ENCODE measurements at places on chromosomes 11 and 22. TPM values are rescaled to one million over a fixed set of nuclear protein-coding genes. Genes with fewer than 3 reads are reported as not detected.

- no peaks in the 10 kb centered on the region for H3K4me1 ChIP-seq
- peaks cover 20% of the 10 kb centered on the region for H3K27me3 ChIP-seq
- peak; percentile 23 for DNase-seq
- no peaks in the 10 kb centered on the region for H3K36me3 ChIP-seq
- H3K4me3 ChIP-seq: no peak overlapping the region
Measured at GRCh38 chr11:15737320-15737719, 619.0 kb downstream of the SOX6 start.

DNA sequence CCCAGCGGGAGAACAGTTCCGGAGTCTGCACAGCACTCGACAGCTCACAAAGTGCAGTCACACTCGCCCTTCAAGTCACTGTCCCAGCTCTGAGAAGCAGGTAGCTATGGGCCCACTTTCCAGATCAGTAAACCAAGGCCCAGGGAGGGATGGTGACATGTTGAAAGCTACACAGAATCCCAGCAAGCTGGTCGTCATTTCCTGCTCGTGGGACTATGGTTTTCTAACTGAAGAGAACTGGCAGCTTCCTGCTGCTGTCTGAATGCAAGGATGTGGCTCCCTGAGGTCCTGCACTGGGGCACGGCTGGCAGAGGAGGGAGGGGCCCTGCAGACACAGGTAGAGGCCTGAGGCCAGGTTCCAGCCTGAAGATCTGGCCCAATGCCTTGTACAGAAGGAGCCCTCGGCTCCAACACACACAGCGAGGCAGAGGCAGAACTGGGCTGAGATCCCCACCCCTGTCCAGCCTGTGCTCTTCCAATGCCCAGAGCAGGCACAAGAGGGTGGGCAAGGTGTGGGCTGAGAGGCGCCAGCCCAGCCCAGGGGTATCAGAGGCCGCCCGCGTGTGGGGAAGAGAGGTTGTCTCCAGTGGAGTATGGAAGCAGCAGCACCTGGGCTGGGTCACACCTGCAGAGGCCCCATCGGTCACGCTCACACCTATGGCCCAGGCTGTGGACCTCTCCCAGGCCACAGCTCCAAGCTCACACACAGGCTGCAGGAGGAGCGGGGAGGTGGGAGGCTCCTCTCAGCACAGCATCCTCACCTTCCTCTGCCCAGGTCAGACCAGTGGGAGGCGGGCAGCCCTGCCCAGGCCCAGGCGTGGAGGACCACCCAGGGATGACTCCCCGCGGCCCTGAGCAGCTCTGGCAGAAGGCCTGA lies 119.2 kb downstream of the PHF21B start:
- no peak for DNase-seq
- H3K4me1 ChIP-seq: no peaks in the 10 kb centered on the region
- no peak overlapping the region for H3K4me3 ChIP-seq
- no peaks in the 10 kb centered on the region for H3K27me3 ChIP-seq
- H3K27ac ChIP-seq: no peak overlapping the region
- H3K36me3 ChIP-seq: peaks cover 4% of the 10 kb centered on the region

GRCh38 chr11:74446532-74446938 lies 20.8 kb downstream of the KCNE3 start:
- H3K27me3 ChIP-seq: no peaks in the 10 kb centered on the region
- H3K36me3 ChIP-seq: no peaks in the 10 kb centered on the region
- DNase-seq: no peak

DNA sequence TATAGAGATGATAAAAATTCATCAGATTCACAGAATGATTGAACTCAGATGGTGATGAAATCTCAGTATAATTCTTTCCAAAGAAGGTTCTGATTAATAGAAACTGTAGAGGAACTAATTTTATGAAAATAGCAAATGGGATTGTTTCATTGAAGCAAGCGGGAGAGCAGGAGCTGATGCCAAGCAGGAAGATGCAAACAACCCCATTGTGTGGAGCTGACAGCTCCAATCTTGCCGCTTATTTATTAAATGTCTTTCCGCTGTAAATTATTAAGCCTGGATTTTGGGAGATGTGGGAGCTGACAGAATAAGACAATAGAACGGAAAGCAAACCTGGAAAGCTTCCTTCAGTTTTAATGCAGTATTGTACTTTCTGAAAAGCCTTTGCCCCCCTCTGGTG lies 6.0 kb upstream of the TMEM218 start:
- H3K4me1 ChIP-seq: no peaks in the 10 kb centered on the region
- H3K36me3 ChIP-seq: no peaks in the 10 kb centered on the region
- no peak for DNase-seq
- no peak overlapping the region for H3K4me3 ChIP-seq
- no peak overlapping the region for H3K27ac ChIP-seq
- no peaks in the 10 kb centered on the region for H3K27me3 ChIP-seq

GRCh38 chr11:105152560-105152959 lies 13.0 kb upstream of the CARD18 start:
- no peaks in the 10 kb centered on the region for H3K36me3 ChIP-seq
- H3K4me1 ChIP-seq: peaks cover 8% of the 10 kb centered on the region
- DNase-seq: peak; percentile 54

DNA sequence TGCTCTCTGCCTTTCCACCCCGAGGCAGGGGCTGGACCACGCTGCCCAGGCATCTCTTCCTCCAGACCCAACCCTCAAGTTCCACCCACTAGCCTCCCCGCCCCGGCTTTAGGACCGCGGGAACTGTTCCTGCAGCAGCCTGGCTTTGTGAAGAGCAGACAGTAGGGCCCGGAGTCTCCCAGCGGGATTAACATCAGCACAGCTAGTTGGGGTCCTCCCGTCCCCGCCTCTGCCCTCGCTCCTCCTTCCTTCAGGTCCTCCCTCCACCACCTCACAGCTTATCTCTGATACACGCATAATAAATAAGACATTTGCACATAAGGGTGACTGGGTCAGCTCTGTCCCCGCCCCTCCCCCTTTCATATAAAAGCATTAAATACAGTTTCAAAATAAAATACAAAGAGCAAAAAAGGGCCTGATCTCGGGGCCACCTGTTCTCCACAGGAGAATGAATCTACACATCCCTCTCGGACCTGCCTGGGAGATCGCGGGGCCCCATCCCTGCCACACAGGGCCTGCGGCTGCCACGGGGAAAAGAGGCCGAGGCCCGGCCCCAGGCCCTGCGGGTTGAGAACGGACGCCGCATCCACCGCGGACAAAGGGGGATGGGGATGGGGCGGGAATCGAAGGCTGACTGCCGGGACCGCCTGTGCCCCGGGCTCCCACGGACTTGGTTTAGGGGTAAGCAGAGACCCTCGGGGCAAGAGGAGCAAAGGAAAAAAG lies 6.5 kb downstream of the ZFTA start:
- no peak overlapping the region for H3K27ac ChIP-seq
- no peak for DNase-seq
- H3K4me3 ChIP-seq: no peak overlapping the region

GRCh38 chr11:71991494-71991893 lies 7.2 kb upstream of the IL18BP start:
- no peaks in the 10 kb centered on the region for H3K4me1 ChIP-seq
- no peak for DNase-seq
- no peak overlapping the region for H3K27ac ChIP-seq
- peaks cover 17% of the 10 kb centered on the region for H3K36me3 ChIP-seq

- no peak overlapping the region for H3K4me3 ChIP-seq
- no peaks in the 10 kb centered on the region for H3K27me3 ChIP-seq
- no peaks in the 10 kb centered on the region for H3K4me1 ChIP-seq
- no peaks in the 10 kb centered on the region for H3K36me3 ChIP-seq
Measured at GRCh38 chr11:36672815-36673450, 74.9 kb upstream of the RAG2 start.

DNA sequence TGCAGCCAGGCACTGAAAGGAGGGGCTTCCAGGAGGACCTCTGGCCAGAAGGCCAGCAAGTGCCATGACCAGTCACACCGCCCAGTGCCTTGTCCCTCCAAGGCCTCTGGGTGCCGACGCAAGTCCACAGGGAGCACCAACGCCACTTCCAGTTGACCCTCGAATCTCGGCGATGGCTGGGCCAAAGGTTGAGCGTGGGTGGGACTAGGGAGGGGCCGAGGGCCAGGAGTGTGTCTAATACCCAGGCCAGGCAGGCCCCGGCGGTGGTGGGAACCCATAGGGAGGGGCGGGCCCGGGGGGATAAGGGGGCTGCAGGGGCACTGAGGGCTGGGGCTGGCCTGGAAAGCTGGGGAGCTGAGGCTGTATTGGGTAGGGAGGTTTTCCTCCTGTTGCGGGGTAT lies 29.3 kb downstream of the CD5 start:
- peaks cover 6% of the 10 kb centered on the region for H3K4me1 ChIP-seq
- no peak overlapping the region for H3K4me3 ChIP-seq
- H3K27ac ChIP-seq: no peak overlapping the region
- no peak for DNase-seq

DNA sequence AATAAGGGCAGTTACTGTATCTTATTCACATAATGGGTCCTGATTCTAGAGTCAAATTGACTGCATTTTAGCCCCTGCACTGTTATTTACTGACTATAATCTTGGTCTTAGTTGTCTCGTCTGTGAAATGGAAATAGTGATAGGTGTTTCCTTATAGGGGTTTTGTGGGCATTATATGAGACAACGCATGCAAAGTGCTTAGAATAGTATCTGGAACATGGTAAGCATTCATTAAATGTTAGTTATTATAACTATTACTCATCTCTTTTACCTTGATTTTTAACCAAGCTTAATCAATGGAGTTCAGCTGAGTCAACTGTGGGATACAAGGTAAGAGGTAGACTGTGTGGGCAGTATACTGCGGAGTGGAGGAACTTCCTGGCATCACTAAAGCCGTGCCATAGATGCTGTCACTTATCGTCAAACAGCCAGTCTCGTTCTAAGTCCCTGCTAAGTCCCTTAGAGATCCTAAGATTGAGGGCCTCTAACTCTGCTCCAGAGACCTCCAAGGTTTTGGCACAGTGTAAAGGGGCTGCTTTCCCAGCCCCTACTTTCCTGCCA lies 2.6 kb upstream of the ZC3H12C start:
- H3K27me3 ChIP-seq: no peaks in the 10 kb centered on the region
- H3K27ac ChIP-seq: no peak overlapping the region
- no peak overlapping the region for H3K4me3 ChIP-seq
- DNase-seq: no peak
- H3K36me3 ChIP-seq: peaks cover 11% of the 10 kb centered on the region

GRCh38 chr11:104339380-104339831 lies 175.5 kb upstream of the PDGFD start:
- H3K27me3 ChIP-seq: no peaks in the 10 kb centered on the region
- peaks cover 8% of the 10 kb centered on the region for H3K4me1 ChIP-seq
- no peaks in the 10 kb centered on the region for H3K36me3 ChIP-seq

GRCh38 chr22:39349506-39349966 lies 255 bp upstream of the SYNGR1 start:
- H3K27me3 ChIP-seq: peaks cover 14% of the 10 kb centered on the region
- peak overlapping the region; percentile 63 for H3K4me3 ChIP-seq
- no peak overlapping the region for H3K27ac ChIP-seq
- no peak for DNase-seq
- no peaks in the 10 kb centered on the region for H3K36me3 ChIP-seq
- no peaks in the 10 kb centered on the region for H3K4me1 ChIP-seq

GRCh38 chr11:129230006-129230405 lies 37.9 kb upstream of the ARHGAP32 start:
- no peak overlapping the region for H3K4me3 ChIP-seq
- no peak for DNase-seq
- peaks cover 5% of the 10 kb centered on the region for H3K4me1 ChIP-seq
- no peaks in the 10 kb centered on the region for H3K27me3 ChIP-seq
- no peak overlapping the region for H3K27ac ChIP-seq

GRCh38 chr22:17307566-17307965 lies 61.7 kb upstream of the CECR2 start:
- H3K36me3 ChIP-seq: no peaks in the 10 kb centered on the region
- no peak overlapping the region for H3K4me3 ChIP-seq
- H3K27ac ChIP-seq: no peak overlapping the region
- H3K4me1 ChIP-seq: no peaks in the 10 kb centered on the region
- H3K27me3 ChIP-seq: no peaks in the 10 kb centered on the region
- no peak for DNase-seq

- DNase-seq: no peak
- H3K4me1 ChIP-seq: peaks cover 19% of the 10 kb centered on the region
- H3K4me3 ChIP-seq: no peak overlapping the region
Measured at GRCh38 chr11:118687906-118688305, 8.5 kb upstream of the TREH start.

- H3K27me3 ChIP-seq: no peaks in the 10 kb centered on the region
- peaks cover 23% of the 10 kb centered on the region for H3K4me1 ChIP-seq
- DNase-seq: peak; percentile 72
- H3K36me3 ChIP-seq: no peaks in the 10 kb centered on the region
Measured at GRCh38 chr11:95154514-95154913, 64.9 kb downstream of the ENDOD1 start.

- no peak overlapping the region for H3K4me3 ChIP-seq
- no peak overlapping the region for H3K27ac ChIP-seq
- DNase-seq: peak; percentile 46
- no peaks in the 10 kb centered on the region for H3K36me3 ChIP-seq
- peaks cover 10% of the 10 kb centered on the region for H3K27me3 ChIP-seq
- H3K4me1 ChIP-seq: peaks cover 5% of the 10 kb centered on the region
Measured at GRCh38 chr11:119155733-119156492, 7.1 kb downstream of the ABCG4 start.

GRCh38 chr11:127902382-127902781 lies 685.0 kb downstream of the ETS1 start:
- H3K27me3 ChIP-seq: no peaks in the 10 kb centered on the region
- H3K4me3 ChIP-seq: no peak overlapping the region
- no peak overlapping the region for H3K27ac ChIP-seq
- no peaks in the 10 kb centered on the region for H3K36me3 ChIP-seq
- H3K4me1 ChIP-seq: no peaks in the 10 kb centered on the region
- DNase-seq: no peak

- peaks cover 55% of the 10 kb centered on the region for H3K36me3 ChIP-seq
- H3K4me3 ChIP-seq: no peak overlapping the region
- H3K27me3 ChIP-seq: no peaks in the 10 kb centered on the region
- peak overlapping the region; percentile 49 for H3K27ac ChIP-seq
- H3K4me1 ChIP-seq: peaks cover 6% of the 10 kb centered on the region
- no peak for DNase-seq
Measured at GRCh38 chr22:23823331-23823791, 15.4 kb downstream of the DERL3 start.

DNA sequence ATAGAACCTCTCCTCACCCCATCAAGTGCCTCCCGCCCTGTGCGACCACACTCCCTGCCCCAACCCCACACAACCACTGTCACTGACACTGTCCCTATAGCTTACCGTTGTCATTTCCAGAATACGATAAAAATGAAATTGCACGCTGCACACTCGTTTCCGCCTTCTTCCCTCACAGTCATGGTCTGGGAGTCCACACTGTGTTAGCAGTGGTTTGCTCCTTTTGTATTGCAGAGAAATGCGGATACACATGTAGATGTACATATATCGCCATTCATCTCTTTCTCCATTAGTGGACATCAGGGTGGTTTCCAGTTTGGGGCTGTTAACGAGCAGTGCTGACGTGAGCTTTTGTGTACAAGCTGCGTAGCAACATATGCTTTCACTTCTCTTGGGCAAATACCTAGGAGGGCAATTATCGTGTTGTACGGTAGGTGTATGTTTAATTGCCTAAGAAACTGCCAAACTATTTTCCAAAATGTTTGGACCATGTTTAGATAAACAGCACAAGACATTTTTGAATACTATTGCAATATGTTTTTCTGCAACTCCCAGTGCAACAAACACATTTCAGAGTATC lies 59.2 kb upstream of the CD5 start:
- no peaks in the 10 kb centered on the region for H3K36me3 ChIP-seq
- no peaks in the 10 kb centered on the region for H3K27me3 ChIP-seq
- H3K4me1 ChIP-seq: no peaks in the 10 kb centered on the region
- H3K4me3 ChIP-seq: no peak overlapping the region
- H3K27ac ChIP-seq: no peak overlapping the region

POU2AF2 gene
- not detected for total RNA-seq

MS4A6E gene
- total RNA-seq: not detected

PGA3 gene
- not detected for total RNA-seq

ZNF214 gene
- total RNA-seq: 3.1 TPM
